Left renal cortex interstitium (tissue), 4 donors: ENCODE measurements at places on chromosomes 7 and 10. TPM values are rescaled to one million over a fixed set of nuclear protein-coding genes. Genes with fewer than 3 reads are reported as not detected.

GRCh38 chr10:97717627-97718026 is 4.1 kb downstream of the MARVELD1 start:
- DNase-seq = no peak

The PLAC9 gene
- 24.4 TPM for polyA plus RNA-seq

GRCh38 chr10:70334526-70335245 is 47.7 kb downstream of the LRRC20 start:
- no peak for DNase-seq

The PCBD1 gene
- polyA plus RNA-seq = 127 TPM

The C10orf95 gene
- polyA plus RNA-seq = 0.75 TPM
